Right atrium auricular region (tissue), 2 donors: ENCODE measurements at places on chromosomes 2 and 18.

DNA sequence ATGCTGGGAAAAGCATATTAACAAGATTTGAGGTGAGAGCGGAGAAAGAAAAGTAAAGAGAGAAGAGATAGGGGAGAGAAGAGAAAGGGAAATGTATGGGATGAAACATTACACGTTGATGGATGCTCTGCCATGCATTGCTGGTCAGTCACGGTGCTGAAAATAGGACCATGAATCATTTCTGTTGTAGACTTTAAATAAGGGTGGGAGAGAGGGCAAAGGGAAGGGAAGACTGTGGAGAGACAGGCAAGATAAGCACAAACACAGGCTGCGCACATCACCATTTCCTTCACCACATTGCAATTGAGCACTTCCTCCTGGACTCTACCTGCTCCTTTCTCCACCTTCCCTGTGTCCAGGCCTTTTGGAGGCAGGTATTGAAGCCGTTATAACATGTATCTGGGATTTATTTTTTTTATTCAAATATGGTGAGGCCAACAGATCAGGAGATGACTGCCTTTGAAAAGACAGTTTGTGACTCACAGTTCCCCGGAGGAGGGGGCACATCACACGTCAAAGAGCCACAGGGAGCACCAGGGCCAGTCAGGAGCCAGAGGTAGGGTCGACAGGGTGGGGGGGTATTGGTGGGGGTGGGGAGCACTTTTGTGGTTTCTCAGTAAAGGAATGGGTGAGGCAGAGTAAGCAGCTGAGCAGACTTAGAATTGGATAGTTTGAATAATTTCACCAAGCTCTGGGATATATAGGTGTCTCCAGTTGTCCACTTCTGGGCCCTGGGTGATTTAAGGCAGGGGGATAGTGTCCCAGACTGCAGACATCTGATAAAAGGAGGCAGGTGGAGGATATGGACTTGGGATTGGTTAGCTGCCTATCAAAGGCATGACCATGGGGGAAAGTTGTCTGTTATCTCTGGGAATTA lies 372.8 kb upstream of the ST6GAL2 start:
- no peaks in the 10 kb centered on the region for H3K27me3 ChIP-seq
- no peaks in the 10 kb centered on the region for H3K36me3 ChIP-seq
- H3K4me3 ChIP-seq: no peak overlapping the region
- DNase-seq: no peak
- no peak overlapping the region for H3K27ac ChIP-seq
- no peaks in the 10 kb centered on the region for H3K4me1 ChIP-seq

- no peaks in the 10 kb centered on the region for H3K36me3 ChIP-seq
- H3K4me3 ChIP-seq: no peak overlapping the region
- no peak overlapping the region for H3K27ac ChIP-seq
- H3K27me3 ChIP-seq: no peaks in the 10 kb centered on the region
- peaks cover 13% of the 10 kb centered on the region for H3K4me1 ChIP-seq
- no peak for DNase-seq
These were observed 26.8 kb downstream of the YES1 start for GRCh38 chr18:785242-785641.

GRCh38 chr2:210626849-210627248 lies 70.5 kb downstream of the CPS1 start:
- no peak overlapping the region for H3K27ac ChIP-seq
- H3K36me3 ChIP-seq: no peaks in the 10 kb centered on the region
- no peak overlapping the region for H3K4me3 ChIP-seq
- H3K4me1 ChIP-seq: no peaks in the 10 kb centered on the region
- no peak for DNase-seq

GRCh38 chr2:135471106-135471505 lies 59.9 kb downstream of the ZRANB3 start:
- no peak overlapping the region for H3K4me3 ChIP-seq
- no peaks in the 10 kb centered on the region for H3K27me3 ChIP-seq
- no peaks in the 10 kb centered on the region for H3K4me1 ChIP-seq
- H3K36me3 ChIP-seq: no peaks in the 10 kb centered on the region

DNA sequence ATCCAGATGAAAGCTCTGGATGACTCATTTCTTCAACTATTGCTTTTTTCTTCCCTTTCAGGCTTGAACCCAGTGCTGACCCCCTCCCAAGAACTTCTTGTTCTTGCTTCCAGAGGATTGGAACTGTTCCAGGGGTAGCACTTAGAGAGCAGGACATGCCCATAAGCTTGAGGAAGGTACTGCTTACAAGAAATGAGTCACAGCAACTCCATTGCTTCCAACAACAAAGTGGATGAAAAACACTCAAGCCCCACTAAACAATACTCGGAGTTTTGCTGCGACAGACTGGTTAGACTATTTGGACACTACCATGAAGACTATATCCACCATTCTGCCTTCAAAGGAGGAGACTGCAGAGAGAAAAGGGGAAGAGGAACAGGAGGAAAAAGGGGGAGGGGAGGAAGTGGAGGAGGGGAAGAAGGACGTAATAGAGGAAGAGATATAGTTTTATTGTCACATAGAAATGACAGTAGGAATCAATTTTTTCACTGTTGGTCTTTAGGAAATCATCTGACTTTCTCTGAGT lies 1.6 kb upstream of the EPC2 start:
- H3K27ac ChIP-seq: no peak overlapping the region
- H3K36me3 ChIP-seq: no peaks in the 10 kb centered on the region
- no peak for DNase-seq
- no peak overlapping the region for H3K4me3 ChIP-seq
- H3K27me3 ChIP-seq: no peaks in the 10 kb centered on the region
- no peaks in the 10 kb centered on the region for H3K4me1 ChIP-seq

- DNase-seq: no peak
- no peaks in the 10 kb centered on the region for H3K27me3 ChIP-seq
- H3K4me3 ChIP-seq: no peak overlapping the region
- no peak overlapping the region for H3K27ac ChIP-seq
- H3K4me1 ChIP-seq: no peaks in the 10 kb centered on the region
- H3K36me3 ChIP-seq: no peaks in the 10 kb centered on the region
These were observed 186.7 kb upstream of the RBMS1 start for GRCh38 chr2:160680294-160680693.

DNA sequence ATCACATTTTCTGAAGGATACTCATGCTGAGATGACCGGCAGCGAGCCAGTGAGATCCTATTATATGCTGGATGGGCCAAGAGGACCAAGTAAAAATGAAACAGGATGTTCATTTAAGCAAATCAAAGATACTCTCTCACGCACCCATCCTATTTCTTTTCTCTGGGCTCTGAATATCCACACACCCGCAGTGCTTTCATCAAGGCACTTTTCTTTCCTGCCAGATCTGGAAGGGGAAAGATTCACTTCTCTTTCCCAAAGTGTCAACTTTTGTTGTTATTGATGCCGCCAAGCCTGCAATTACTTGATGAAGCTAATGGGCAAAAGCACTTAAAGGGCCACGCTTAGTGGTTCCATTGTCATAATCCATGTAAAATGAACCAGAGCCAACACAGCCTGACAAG lies 191.9 kb upstream of the CHAC2 start:
- no peak overlapping the region for H3K4me3 ChIP-seq
- H3K36me3 ChIP-seq: no peaks in the 10 kb centered on the region
- no peak overlapping the region for H3K27ac ChIP-seq
- H3K27me3 ChIP-seq: no peaks in the 10 kb centered on the region

DNA sequence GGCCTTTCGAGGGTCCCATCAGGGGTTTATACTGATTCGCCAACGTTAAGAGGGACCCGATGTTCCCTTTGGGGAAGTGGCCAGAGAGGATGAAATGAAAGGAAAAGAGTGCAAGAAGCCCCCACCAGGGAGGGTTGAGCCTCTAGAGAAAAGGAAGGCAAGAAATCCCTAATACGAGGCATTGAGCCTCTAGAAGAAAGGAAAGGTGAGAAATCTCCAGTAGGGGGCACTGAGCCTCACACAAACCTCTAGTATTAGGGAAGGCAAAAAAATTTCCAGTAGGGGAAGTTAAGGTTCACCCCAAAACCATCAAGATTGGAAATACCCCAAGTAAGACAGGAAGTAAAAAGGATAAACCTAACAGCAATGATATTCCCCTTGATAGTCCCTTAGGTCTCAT lies 9.8 kb upstream of the SAP130 start:
- no peaks in the 10 kb centered on the region for H3K4me1 ChIP-seq
- no peak for DNase-seq
- H3K27ac ChIP-seq: no peak overlapping the region
- no peak overlapping the region for H3K4me3 ChIP-seq
- no peaks in the 10 kb centered on the region for H3K36me3 ChIP-seq

GRCh38 chr2:135863233-135863632 lies 13.0 kb downstream of the MCM6 start:
- H3K27me3 ChIP-seq: no peaks in the 10 kb centered on the region
- no peak overlapping the region for H3K4me3 ChIP-seq
- no peaks in the 10 kb centered on the region for H3K4me1 ChIP-seq
- H3K36me3 ChIP-seq: peaks cover 36% of the 10 kb centered on the region

DNA sequence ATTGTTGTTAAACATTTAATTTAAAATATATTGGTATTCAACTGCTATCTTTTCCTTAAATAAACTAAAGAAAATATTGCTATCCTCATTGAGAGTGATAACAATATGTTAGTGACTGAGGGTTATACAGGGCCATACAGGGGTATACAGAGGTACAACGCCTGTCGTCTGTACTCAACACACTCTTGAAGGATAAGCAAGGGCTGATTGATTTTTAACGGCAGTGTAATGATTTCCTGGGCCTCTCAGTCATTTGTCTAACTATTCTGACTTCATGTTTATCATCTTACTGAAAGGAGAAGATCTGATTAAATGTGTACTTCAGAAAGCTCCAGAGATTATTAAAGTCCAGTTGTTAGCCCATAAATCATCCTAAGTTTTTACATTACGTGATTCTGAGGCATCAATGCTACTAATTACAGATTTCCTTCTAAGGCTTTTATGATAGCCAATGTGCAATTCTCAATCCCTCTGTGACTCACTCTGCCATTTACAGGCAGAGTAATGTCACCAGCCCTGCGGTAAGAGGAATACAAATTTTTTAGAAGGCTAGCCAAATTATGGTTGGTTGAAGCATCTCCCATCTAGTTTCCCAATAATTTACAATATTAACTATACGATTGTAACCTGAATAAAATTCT lies 893.0 kb upstream of the CHAC2 start:
- H3K4me3 ChIP-seq: no peak overlapping the region
- DNase-seq: no peak

DNA sequence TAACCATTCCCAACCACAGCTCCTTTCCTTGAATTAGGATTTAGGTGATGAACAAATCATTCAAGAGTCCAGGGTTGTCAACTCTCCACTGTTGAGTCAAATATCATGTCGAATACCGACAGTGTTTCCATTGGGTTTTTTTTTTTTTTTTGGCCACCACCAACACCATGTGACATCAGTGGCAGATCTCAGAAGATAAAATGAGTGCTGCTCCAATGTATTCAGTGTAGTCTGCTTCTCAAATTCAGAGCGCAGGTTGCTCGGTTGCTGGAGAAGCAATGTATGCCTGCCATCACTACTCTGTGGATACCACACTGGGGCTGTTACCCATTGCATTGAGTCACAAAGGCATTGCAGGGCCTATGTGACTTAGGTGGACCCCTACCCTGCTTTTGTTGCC lies 10.8 kb upstream of the ATL2 start:
- H3K4me1 ChIP-seq: no peaks in the 10 kb centered on the region
- H3K4me3 ChIP-seq: no peak overlapping the region
- no peaks in the 10 kb centered on the region for H3K27me3 ChIP-seq
- H3K36me3 ChIP-seq: no peaks in the 10 kb centered on the region
- H3K27ac ChIP-seq: no peak overlapping the region
- DNase-seq: no peak

DNA sequence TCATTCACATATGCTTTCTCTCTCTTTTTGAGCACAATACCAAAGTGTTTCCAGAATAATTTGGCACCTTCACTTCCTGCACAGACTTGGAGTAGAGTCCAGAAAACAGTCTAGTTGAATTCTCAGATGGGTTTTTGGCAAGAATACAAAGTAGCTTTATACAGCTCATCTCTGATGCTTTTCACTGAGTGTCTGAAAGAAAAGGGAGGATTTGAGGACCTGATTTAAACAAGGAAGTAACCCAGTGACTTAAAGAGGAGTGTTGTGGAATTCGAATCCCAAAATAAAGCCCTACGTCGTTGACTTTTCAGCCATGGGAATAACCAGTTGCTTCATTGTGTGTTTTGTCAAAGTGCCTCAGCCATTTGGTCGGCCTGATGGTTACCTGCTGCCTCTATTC lies 31.8 kb downstream of the METAP1D start:
- no peak overlapping the region for H3K4me3 ChIP-seq
- no peak overlapping the region for H3K27ac ChIP-seq
- no peaks in the 10 kb centered on the region for H3K36me3 ChIP-seq
- H3K27me3 ChIP-seq: no peaks in the 10 kb centered on the region

- H3K4me1 ChIP-seq: peaks cover 54% of the 10 kb centered on the region
- H3K36me3 ChIP-seq: no peaks in the 10 kb centered on the region
- peak overlapping the region; percentile 9 for H3K4me3 ChIP-seq
- peak overlapping the region; percentile 81 for H3K27ac ChIP-seq
- no peak for DNase-seq
These were observed 35.0 kb upstream of the PTMA start for GRCh38 chr2:231673348-231673770.

GRCh38 chr2:158953926-158954763 lies 14.3 kb upstream of the TANC1 start:
- no peaks in the 10 kb centered on the region for H3K4me1 ChIP-seq
- DNase-seq: peak; percentile 85
- H3K27ac ChIP-seq: peak overlapping the region; percentile 73
- H3K27me3 ChIP-seq: no peaks in the 10 kb centered on the region
- no peaks in the 10 kb centered on the region for H3K36me3 ChIP-seq

DNA sequence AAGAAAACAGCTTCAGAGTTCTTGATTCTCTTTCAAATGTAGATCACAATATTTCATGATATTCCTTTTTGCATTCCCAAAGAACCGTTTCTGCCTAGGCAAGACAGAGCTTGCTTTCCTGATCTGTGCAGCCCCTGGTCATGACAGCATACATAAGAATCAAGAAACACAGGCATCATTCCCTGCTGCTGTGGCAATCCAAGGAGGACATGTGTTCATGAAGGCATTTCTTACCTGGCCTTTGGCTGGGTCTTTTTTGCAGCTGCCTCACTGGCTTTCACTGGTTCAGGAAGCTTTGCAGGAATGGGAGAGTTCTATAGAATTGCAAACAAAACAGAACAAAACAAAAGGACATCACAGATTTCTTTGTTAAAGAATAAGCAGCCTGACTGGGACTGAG lies 87.6 kb upstream of the NFU1 start:
- H3K4me1 ChIP-seq: no peaks in the 10 kb centered on the region
- DNase-seq: no peak
- H3K27ac ChIP-seq: no peak overlapping the region
- peaks cover 76% of the 10 kb centered on the region for H3K36me3 ChIP-seq
- H3K4me3 ChIP-seq: no peak overlapping the region
- H3K27me3 ChIP-seq: no peaks in the 10 kb centered on the region

DNA sequence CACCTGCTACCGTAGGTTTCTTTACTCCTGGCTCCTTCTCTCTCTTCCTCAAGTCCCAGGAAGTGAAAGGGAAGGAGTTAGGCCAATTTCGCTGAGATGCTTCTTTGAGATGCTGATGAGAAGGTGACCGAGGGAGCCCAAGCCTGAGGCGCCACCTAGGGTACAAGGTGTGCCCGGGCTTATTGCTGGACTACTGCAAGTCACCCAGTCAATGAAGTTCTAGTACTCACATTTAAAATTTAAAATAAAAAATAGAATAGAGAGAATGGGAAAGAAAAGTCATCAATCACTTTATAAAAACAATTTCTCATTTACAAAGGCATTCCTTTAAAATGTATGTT lies 45.3 kb downstream of the ACAA2 start:
- no peaks in the 10 kb centered on the region for H3K36me3 ChIP-seq
- H3K27me3 ChIP-seq: no peaks in the 10 kb centered on the region
- no peak overlapping the region for H3K27ac ChIP-seq
- H3K4me3 ChIP-seq: no peak overlapping the region
